Heart right ventricle (tissue), 16 donors: ENCODE measurements at places on chromosomes 1 and 21. TPM values are rescaled to one million over a fixed set of nuclear protein-coding genes. Genes with fewer than 3 reads are reported as not detected.

Gene BRDT
- total RNA-seq: not detected

Gene ZNF648
- total RNA-seq: not detected

Gene TRAF3IP3
- 0.70 TPM for total RNA-seq

Gene KLF17
- total RNA-seq: not detected

Gene PAQR6
- total RNA-seq: 0.75 TPM

Gene GSTM1
- 40.2 TPM for total RNA-seq

- no peak overlapping the region for H3K27ac ChIP-seq
- no peaks in the 10 kb centered on the region for H3K27me3 ChIP-seq
- no peaks in the 10 kb centered on the region for H3K4me1 ChIP-seq
- H3K4me3 ChIP-seq: no peak overlapping the region
These were observed 223.6 kb downstream of the SRGAP2C start for GRCh38 chr1:121408354-121408753.

GRCh38 chr1:37915476-37916093 is 31.3 kb downstream of the INPP5B start:
- H3K4me3 ChIP-seq: no peak overlapping the region
- peaks cover 42% of the 10 kb centered on the region for H3K4me1 ChIP-seq
- no peak overlapping the region for H3K27ac ChIP-seq
- H3K27me3 ChIP-seq: no peaks in the 10 kb centered on the region

- no peaks in the 10 kb centered on the region for H3K4me1 ChIP-seq
- no peak overlapping the region for H3K4me3 ChIP-seq
- H3K27me3 ChIP-seq: no peaks in the 10 kb centered on the region
- no peak overlapping the region for H3K27ac ChIP-seq
- H3K36me3 ChIP-seq: peaks cover 83% of the 10 kb centered on the region
These were observed 45.6 kb downstream of the SUCO start for GRCh38 chr1:172578586-172578985.

GRCh38 chr21:45050797-45051489 is 23.4 kb upstream of the ADARB1 start:
- no peak overlapping the region for H3K4me3 ChIP-seq
- no peak overlapping the region for H3K27ac ChIP-seq
- H3K36me3 ChIP-seq: no peaks in the 10 kb centered on the region
- H3K4me1 ChIP-seq: no peaks in the 10 kb centered on the region

DNA sequence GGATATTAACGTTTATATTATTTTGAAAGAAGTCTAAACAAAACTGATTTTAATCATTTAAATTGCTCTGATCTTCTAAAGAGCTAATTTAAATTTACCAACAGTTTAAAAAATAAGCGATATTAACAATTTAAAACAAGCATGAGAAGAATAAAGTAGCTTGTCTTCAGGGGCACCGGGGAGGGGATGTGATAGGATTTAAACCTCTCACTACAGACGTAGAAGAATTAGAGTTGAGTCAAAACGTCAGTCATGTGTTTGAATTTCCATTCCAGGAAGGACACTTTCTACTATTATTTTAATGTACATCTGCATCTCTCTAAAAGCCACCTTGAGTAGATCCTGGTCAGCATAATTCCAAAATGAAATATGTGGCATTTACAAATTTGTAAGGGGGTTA is 58.2 kb upstream of the TPTE start:
- no peak overlapping the region for H3K27ac ChIP-seq
- no peaks in the 10 kb centered on the region for H3K27me3 ChIP-seq
- no peaks in the 10 kb centered on the region for H3K36me3 ChIP-seq

- peaks cover 4% of the 10 kb centered on the region for H3K27me3 ChIP-seq
- DNase-seq: no peak
- H3K36me3 ChIP-seq: no peaks in the 10 kb centered on the region
- H3K4me3 ChIP-seq: no peak overlapping the region
These were observed 162.0 kb downstream of the HUNK start for GRCh38 chr21:32034850-32035249.

GRCh38 chr1:53125623-53126360 is 16.6 kb downstream of the SLC1A7 start:
- no peaks in the 10 kb centered on the region for H3K27me3 ChIP-seq
- H3K4me1 ChIP-seq: peaks cover 17% of the 10 kb centered on the region
- no peak overlapping the region for H3K4me3 ChIP-seq
- no peaks in the 10 kb centered on the region for H3K36me3 ChIP-seq
- DNase-seq: no peak

DNA sequence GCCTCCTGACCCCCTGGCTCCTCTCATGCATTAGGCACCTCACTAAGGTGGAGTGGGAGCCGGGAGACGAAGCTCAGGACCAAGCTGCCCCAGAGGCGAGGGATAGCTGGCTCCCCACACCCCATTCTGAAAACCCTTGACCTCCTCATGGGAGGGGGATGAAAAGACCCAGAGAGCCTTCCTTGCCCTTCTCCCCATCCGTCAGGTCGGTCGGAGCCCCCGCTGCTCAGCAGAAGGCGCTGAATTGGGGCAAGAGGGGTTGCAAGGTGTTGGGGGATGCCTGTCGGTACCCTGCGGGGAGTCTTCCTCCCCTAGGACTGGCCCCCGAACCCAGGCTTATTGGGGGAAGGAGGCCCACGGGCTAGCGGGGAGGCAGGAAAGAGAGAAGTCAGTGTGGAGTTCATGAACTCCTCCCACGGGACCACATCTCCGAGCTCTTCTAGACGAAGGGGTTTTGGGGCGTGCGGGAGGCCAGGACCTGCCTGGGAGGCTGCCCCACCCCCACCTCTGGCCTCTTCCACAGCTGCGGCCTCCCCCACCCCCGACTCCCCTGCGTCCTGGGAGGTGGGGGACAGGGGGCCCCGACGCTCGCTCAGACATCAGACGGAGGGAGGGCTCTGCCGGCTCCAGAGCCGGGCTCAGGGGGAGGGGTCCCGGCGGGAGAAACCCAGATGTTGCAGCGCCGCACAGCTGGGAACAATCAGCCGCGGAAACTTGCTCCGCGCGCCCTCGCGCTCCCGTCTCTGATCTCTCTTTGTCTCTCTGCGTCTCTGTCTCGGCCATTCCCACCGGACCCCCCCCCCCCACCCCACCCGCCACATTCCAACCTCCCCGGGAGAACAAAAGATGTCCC is 719 bp downstream of the MFAP2 start:
- H3K27ac ChIP-seq: peak overlapping the region; percentile 68
- peak overlapping the region; percentile 50 for H3K4me3 ChIP-seq
- peaks cover 13% of the 10 kb centered on the region for H3K27me3 ChIP-seq

- no peak overlapping the region for H3K27ac ChIP-seq
- H3K4me1 ChIP-seq: no peaks in the 10 kb centered on the region
- no peaks in the 10 kb centered on the region for H3K36me3 ChIP-seq
- DNase-seq: no peak
These were observed 135.7 kb downstream of the CNIH3 start for GRCh38 chr1:224751624-224752311.

DNA sequence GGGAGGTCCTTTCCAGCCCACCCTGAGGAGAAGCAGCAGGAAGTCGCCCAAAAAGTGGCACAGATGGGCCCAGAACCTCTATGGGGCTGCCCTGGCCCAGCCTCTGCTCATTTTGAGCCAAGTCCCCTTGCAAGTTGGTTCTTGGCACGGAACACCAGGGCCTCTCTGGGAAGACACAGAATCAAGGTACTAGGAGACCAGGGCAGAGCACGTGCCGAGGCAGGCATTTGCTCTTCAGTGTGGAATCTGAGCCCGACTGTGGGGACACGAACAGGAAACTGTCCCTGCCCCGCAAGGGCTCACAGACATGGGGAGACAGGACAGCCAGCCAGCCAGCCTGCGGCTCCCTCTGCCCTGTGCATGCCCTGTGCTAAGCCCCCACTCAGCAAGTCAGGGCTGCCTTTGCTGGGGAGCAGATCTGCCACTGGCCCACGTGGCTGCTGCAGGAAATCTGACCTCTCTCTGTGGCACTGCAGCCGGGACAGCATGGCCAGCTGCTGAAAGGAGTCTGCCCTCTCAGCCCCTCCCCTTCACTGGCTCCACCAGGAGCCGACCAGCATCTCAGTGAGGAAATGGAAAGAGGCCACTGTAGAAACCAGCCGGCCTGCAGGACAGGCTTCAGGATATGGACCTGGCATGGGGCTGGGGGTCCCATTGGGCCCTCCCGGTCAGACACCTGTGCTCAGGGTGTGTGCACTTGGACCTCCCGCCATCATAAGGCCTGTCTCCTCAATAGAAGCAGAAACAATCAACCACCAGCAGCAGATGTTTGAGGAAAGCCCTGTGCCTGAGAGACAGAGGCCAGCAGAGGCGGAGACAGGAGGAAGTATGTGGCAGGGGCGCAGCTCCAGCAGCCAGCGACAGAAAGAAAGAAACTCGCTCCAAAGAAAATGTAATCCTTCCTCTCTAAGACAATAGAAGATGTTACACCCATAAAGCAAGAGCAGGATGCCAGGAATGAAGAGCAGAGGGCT is 3.7 kb downstream of the ARHGEF16 start:
- H3K27ac ChIP-seq: peak overlapping the region; percentile 26
- H3K4me1 ChIP-seq: peaks cover 51% of the 10 kb centered on the region
- H3K27me3 ChIP-seq: peaks cover 3% of the 10 kb centered on the region
- DNase-seq: peak; percentile 12
- H3K4me3 ChIP-seq: no peak overlapping the region

- H3K36me3 ChIP-seq: no peaks in the 10 kb centered on the region
- DNase-seq: peak; percentile 93
- H3K4me1 ChIP-seq: peaks cover 72% of the 10 kb centered on the region
- H3K27ac ChIP-seq: peak overlapping the region; percentile 94
- H3K27me3 ChIP-seq: no peaks in the 10 kb centered on the region
- H3K4me3 ChIP-seq: peak overlapping the region; percentile 17
These were observed 41.0 kb upstream of the COL18A1 start for GRCh38 chr21:45363921-45364467.

DNA sequence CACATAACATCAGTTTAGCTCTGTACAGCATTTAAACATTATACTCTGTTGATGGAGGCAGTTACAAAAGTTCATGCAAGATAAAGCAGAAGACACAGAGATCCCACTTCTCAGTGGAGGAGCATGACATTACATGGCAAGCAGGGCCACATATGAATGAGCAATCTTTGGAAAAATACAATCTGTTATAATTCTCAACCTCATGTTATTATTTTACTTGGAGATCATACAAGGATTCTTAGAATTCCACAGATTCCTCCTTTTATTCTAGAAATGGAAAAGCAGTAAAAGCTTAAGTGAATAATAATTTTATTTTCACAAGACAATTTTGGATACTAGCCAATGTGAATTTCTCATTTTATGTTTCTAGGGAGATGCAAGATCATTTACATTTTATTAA is 66.6 kb downstream of the IFI44 start:
- H3K27ac ChIP-seq: no peak overlapping the region
- no peaks in the 10 kb centered on the region for H3K27me3 ChIP-seq
- no peaks in the 10 kb centered on the region for H3K36me3 ChIP-seq
- H3K4me3 ChIP-seq: no peak overlapping the region

DNA sequence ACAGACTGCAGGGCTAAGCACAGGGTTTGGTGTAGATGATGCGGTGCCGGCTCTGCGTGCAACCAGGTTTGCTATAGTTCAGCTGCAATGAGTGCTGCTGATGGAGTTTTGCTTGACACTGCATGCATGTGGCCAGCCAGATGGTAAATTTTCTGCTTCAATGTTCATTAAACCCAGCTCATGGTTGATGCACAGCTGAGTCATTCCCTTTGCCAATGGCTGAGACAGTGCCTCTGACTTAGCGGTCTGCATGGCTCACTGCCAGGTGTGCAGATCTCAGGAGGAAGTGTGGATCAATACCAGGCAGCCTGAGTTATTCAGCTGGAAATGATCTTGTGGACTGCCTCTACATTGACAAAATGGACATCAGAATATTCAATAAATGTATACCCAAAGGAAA is 172.7 kb upstream of the ZP4 start:
- H3K4me1 ChIP-seq: no peaks in the 10 kb centered on the region
- no peaks in the 10 kb centered on the region for H3K27me3 ChIP-seq
- no peak overlapping the region for H3K4me3 ChIP-seq
- H3K36me3 ChIP-seq: no peaks in the 10 kb centered on the region

GRCh38 chr1:178335426-178335825 is 161.3 kb downstream of the CLEC20A start:
- no peak overlapping the region for H3K4me3 ChIP-seq
- H3K4me1 ChIP-seq: peaks cover 41% of the 10 kb centered on the region
- no peak overlapping the region for H3K27ac ChIP-seq
- H3K36me3 ChIP-seq: no peaks in the 10 kb centered on the region
- no peaks in the 10 kb centered on the region for H3K27me3 ChIP-seq

DNA sequence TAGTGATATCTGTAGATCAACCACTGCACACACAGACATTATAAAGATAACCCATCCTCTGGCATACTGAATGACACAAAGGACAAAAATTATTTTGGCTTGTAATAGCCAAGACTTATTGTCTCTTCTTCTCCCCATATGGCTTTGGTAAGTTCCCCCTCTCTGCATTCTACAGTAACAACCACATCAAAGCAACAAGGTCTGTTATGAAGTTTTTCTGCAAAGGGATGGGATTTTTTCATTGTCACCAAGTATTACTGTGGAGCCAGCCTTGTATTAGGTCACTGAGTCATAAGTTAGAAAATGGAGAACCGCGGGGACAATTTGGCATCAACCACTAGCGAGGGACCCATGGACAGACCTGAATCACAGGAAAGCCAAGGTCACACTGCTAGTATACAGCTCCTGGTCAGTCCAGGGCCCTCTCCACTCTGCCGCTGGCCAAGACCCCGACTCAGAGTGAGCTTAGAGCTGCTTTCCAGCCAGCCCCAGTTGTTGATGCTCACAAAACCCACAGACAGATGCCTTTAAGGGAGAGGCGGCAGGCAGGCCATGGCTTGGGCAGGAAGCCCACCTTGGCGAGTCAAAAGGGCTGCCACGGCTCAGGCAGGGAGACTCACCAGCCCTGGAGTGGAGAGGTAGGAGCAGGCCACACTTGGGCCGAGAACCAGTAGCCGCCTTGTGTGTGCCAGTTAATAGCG is 6.0 kb downstream of the PABPC4 start:
- H3K4me3 ChIP-seq: no peak overlapping the region
- no peak for DNase-seq
- no peaks in the 10 kb centered on the region for H3K27me3 ChIP-seq
- no peak overlapping the region for H3K27ac ChIP-seq
- H3K36me3 ChIP-seq: peaks cover 11% of the 10 kb centered on the region

DNA sequence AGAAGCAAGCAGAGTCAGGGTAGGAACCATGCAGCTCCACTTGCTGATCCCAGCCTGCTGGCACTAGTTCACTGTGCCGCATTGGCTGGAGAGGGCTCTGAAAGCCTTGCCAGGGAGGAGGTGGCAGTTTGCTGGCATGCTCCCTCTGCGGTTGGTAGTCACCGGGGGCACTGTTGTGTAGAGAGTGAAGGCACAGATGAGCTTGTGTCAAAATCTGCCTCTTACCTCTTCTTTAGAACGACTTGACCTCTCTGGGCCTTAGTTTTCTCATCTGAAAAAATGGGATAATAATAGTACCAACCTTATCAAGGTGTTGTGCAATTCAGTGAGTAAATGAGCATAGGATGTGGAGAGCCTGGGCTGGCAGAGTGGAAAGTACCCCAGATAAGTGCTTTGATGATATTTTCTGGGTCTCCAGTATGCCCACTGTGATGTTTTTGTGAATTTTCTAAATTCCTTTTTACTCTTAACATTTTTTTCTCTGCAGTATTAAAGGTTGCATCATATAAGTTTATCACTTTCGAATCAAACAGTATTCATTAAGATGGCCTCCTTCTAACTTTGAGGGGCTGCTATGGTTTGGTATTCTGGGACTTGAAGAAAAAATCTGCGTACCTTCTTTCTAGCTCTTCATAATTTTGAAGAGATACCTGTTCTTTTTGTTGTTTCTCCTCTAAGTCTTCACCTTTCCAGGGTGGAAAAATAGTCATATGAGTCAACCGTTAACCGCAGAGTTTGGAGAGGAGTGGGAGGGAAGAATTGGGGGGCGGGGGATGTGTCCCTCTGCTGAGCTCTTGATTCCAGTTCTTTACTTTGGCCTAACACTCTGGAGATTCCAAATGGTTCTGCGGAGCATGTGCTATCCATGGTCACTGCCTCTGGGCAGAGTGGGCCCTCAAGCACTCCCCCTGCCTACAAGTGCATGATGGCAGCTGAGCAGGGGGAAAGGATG is 26.8 kb downstream of the SZRD1 start:
- peaks cover 18% of the 10 kb centered on the region for H3K36me3 ChIP-seq
- H3K4me1 ChIP-seq: peaks cover 62% of the 10 kb centered on the region
- peak; percentile 20 for DNase-seq
- H3K27ac ChIP-seq: no peak overlapping the region
